ENCODE measurements at places on chromosomes 1 and 21.
A peak's percentile ranks its signal among the peaks of the same experiment; 100 is the strongest.

- no peak for DNase-seq
These were observed 12.9 kb downstream of the PLEKHM2 start for GRCh38 chr1:15696956-15697521.

GRCh38 chr1:200673952-200674823, 4.5 kb upstream of the DDX59 start:
- peak; percentile 20 for DNase-seq

- DNase-seq: no peak
These were observed 5.2 kb downstream of the FCGR2A start for GRCh38 chr1:161510477-161510876.

- DNase-seq: peak; percentile 91
These were observed 47.8 kb downstream of the COL6A1 start for GRCh38 chr21:46029186-46029924.

DNA sequence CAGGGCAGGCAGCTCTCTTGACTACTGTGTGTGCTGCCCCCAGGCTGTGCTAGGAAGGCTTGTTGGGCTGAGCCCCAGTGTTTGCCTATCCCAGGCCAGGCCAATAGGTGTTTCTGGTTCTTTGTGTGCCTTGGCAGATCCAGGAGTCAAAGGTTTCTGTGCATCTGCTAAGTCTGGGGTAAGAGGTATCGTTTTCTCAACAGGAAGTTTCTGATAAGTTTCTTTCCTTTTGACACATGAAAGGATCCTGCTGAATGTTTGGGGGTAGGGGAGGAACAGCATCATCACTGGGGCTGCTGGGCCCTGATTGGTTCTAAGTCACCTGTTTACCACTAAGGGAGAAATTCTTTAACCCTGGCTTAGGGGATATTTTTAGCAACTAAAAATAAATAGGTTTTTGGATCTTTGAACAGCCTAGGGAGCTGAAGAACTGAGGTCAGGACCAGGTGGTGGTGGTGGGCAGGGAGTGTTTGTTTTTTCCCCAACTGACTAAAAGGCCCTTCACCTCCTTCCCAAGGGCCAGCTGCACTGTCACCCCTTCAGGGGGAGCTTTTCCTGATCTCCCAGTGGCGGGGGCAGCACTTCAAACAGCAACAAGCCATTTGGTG, 85.1 kb downstream of the KCNN3 start:
- DNase-seq: no peak

GRCh38 chr21:26169061-26169610, 1.4 kb downstream of the APP start:
- peak; percentile 77 for DNase-seq

DNA sequence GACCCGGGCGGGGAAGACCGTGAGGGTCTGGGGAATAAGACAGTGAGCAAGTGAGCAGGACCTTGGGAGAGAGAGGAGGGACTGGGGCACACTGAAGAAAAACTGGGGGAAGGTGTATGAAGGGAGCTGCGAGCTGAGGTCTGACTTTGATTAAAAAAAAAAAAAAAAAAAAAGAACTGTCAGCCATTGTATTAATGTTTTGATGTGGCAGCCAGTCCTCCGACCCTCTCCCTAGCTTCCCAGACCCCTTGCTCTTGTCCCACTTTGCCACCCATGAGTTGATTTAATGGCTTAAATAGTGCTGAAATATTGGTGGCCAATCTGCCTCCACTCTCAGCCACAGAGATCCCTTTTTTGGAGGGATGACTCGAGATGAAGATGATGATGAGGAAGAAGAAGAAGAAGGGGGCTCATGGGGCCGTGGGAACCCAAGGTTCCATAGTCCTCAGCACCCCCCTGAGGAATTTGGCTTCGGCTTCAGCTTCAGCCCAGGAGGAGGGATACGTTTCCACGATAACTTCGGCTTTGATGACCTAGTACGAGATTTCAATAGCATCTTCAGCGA, 652 bp downstream of the HAX1 start:
- no peak for DNase-seq

Data from amniotic epithelial cell (primary cell).